ENCODE measurements at places on chromosomes 12 and 14.

GRCh38 chr12:44574586-44574985 is 301.5 kb downstream of the NELL2 start:
- no peak for DNase-seq

DNA sequence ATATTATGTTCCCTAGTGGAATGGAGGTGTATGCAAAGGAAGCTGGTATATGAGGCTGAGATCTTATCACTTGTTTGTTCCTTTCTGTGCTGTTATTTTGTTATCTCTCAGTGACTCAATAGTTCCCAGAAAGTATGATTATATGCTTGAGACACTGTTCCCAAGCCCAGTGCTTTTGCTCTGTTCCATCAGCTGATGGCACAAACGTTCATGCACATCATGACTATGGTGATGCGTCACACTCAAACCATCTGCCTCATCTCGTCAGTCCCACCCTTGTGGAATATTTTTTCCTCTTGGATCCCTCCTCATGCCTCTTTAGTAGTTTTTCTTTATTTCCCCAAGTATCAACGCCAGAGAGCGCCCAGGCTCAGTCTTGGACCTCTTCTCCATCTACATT is 786.9 kb downstream of the AACS start:
- peak; percentile 56 for DNase-seq

DNA sequence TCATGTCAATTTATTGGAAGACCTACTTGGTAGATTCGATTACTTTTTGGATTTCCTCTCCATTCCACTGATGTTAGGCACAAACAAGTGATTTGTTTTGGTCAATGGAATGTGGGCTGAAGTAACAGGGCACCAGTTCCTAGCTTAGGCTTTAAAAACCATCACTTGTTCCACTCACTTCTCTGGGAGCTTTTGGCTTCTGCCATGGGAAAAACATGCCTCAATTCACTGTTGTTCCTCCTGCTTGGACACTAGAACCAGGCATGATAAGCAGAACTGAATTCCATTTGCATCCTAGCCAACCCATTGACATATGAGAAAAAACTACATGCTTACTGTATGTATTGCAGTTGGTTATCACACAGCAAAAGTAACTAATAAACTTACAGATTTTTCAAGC is 47.8 kb downstream of the LLPH start:
- DNase-seq: no peak

DNA sequence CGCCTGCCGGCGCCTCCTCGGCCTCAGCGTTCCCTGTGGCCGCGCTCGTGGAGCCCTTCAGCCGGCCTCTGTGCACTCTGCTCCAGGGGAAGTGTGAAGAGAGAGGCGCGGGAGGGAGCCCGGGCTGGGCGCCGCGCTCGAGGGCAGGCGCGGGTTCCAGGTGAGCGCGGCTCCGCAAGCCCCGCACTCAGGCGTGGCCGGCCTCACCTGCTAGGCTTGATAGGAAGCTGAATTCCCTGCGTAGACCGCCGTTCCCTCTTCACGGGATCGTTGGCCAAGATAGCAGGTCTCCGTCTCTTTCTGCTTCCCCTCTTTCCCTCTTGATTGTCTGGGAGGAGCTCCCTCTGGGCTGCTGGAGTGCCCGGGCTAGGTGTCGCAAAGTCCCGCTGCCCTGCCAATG is 89.7 kb downstream of the ASCL4 start:
- DNase-seq: no peak

DNA sequence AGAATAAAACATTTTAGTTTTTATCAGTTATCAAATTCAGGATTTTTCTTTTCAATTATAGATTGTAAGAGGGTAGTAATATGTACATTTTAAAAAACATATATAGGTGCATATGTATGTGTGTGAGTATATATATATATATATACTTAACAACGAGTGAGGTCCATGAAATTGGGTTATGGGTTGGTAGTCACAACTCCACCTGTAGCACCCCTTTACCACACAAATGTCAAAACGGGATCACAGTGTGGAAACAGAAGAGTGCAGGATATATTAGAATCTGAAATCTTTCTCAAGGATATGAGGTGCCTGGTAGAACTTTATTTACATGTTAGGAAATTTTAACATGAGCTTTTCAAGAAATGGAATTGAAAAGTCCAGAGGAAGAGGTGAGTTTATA is 31.3 kb downstream of the MIA2 start:
- DNase-seq: peak; percentile 33

DNA sequence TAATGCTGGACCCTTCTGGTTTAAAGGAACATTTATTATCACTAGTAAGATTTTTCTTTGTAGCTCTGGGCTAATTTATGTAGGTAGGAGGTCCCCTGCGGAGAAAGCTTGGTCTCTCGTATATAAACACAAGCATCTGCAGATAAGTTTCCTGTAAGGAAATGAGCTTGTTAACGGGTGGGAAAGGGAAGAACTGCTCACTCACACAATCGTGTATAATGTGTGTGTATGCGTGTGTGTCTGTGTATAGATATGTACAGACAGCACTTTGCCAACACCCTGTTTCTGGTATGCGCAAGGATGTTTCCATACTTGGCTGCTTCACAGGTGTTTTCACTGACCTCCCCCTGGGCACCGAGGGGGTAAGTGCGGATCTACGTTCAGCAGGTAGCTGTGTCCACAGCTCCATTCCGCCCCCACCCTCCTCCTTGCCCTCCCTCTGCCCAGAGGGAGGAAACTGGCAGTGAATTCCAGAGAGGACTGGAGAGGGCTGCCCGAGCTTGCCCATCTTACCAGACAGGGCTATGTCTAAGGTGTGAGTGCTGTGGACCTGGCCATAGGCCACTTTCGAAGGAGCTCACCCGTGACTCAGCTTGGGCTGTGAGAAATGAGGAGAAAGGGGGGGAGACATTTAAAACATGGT is 65.2 kb downstream of the NINJ2 start:
- no peak for DNase-seq

DNA sequence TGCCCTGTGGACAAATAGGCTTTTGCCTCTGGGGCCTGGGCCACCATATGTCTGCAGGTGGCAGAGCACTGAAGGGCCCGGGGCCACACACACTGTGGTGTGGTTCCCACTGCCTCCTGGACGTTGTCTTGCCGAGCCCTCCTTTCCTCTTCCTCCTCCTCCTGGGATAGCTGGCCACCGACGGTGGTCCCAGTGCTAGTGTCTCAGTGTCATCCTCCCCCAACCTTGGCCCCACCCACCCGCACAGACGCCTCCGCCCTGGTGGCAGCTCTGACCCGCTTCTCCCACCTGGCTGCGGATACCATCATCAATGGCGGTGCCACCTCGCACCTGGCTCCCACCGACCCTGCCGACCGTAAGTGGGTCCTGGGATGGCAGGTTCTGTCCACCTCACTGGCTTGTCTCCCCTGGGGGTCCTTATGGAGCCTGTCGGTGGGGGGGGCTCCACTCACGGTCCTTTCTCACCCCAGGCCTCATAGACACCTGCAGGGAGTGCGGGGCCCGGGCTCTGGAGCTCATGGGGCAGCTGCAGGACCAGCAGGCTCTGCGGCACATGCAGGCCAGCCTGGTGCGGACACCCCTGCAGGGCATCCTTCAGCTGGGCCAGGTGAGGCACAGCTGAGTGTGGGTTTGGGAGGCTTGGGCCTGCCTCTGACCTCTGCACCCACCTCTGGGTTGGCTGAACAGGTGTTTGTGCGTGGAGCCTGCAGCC is 23.5 kb downstream of the HIP1R start:
- DNase-seq: no peak

DNA sequence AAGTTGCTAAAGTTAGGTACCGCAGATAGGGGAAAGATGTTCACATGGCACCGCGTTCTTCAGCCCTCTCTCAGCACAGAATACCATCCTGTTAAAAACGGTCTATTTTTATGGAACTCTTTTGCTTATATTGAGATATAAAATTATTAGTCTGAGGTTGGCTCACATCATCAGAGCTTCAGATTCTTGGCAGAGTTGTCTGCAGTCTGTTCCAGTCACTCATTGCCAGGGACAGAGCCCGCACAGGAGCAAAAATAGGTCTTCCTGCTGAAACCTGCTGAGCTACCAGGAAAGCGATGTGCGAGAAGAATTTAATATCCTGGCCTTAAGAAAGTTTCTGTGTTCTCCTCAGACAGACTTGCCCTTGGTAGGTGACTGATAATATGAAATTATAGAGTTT is 249.8 kb downstream of the VRK1 start:
- DNase-seq: no peak

DNA sequence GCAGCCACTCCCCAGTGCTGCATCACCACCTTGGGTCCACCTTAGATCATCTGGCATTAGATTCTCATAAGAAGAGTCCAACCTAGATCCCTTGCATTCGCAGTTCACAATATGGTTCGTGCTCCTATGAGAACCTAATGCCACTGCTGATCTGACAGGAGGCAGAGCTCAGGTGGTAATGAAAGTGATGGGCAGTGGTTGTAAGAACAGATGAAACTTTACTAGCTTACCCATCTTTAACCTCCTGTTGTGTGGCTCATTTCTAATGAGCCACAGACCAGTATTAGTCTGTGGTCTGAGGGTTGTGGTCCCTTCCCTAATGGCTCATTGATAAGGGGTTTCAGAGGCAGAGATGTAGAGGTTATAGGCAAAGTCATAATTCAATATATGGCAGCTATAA is 615.9 kb upstream of the MIS18BP1 start:
- DNase-seq: no peak

- DNase-seq: peak; percentile 47
Observed at GRCh38 chr14:73149753-73150152, 13.4 kb downstream of the PSEN1 start.

GRCh38 chr12:121849665-121850064 is 9.0 kb downstream of the HPD start:
- no peak for DNase-seq

GRCh38 chr12:100331871-100332270 is 25.0 kb upstream of the SLC17A8 start:
- DNase-seq: no peak

DNA sequence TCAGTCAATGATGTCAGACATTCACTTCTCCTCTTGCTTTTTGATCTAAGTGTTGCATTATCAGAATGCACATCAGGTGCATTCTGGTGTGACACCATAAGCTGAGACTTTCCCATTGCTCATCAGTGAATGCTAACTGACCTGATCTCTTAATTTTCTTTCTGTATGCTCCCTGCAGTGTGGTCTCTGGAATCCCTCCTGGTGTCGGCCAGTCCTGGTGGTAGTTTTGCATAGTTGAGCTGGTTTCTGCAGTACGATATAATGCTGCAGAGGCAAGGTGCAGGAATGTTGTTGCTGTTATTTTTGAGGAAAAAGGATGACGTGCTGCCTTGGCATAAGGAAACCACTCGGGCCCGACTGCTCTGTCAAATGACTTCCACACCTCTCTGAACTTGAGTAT is 11.0 kb upstream of the SRP54 start:
- no peak for DNase-seq

GRCh38 chr12:131249246-131250027 is 295.7 kb downstream of the ADGRD1 start:
- DNase-seq: no peak

GRCh38 chr14:75295491-75296345 is 17.1 kb downstream of the FOS start:
- peak; percentile 81 for DNase-seq

DNA sequence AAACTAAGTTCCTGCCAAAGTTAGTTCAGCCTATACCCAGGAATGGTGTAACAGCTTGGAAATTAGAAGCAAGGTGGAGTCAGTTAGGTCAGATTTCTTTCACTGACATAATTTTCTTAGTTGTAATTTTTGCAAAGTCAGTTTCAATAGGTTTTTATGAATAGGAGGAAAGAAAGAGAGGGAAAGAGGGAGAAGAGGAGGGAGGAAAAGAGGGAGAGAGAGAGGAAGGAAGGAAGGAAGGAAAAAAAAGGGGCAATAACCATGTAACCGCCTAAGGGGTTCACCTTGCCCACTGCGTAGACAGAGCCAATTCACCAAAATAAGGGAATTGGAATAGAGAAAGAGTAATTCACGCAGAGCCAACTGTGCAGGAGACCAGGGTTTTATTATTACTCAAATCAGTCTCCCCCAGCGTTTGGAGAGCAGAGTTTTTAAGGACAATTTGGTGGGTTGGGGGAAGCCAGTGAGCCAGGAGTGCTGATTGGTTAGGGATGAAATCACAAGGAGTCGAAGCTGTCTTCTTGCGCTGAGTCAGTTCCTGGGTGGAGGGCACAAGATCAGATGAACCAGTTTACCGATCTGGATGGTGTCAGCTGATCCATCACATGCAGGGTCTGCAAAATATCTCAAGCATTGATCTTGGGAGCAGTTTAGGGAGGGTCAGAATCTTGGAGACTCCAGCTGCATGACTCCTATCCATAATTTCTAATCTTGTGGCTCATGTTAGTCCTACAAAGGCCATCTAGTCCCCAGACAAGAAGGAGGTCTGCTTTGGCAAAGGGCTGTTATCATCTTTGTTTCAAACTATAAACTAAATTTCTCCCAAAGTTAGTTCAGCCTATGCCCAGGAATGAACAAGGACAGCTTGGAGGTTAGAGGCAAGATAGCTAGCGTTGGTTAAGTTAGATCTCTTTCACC is 126.0 kb upstream of the AMIGO2 start:
- no peak for DNase-seq

DNA sequence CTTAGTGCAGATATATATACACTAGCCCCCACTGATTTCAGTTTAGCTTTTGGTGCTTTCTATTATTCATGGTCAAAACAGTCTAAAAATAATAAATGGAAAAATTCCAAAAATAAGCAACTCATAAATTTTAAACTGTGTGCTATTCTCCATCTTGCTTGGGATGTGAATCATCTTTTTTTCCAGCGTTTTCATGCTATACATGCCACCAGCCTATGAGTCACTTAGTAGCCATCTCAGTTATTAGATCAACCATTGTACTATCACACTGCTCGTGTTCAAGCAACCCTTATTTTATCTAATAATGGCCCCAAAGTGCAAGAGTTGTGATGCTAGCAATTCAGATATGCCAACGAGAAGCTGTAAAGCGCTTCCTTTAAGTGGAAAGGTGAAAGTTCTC is 73.9 kb upstream of the KRR1 start:
- DNase-seq: peak; percentile 53

GRCh38 chr14:50882932-50883826 is 11.3 kb downstream of the ABHD12B start:
- DNase-seq: no peak
